ENCODE measurements at places on chromosomes 11 and 22.

DNA sequence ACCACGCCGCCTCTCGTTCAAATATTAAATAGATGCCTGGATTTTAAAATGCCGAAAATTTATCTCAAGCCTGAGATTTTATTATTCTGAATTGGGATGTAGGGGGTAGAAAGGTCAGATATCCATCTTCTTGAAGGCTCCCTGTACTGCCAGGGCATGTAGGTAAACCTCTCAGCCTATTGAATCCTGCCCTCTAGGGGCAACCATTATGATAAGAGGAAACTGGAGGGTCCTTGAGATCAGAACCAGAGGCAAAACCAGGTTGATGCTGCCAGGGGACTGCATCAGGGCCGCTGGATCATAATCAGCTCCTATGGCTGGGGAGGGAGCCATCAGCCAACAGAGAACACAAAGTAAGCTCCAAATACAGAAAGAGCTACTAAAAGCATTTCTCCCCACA, 92.4 kb downstream of the KCNC1 start:
- peak; percentile 51 for DNase-seq

DNA sequence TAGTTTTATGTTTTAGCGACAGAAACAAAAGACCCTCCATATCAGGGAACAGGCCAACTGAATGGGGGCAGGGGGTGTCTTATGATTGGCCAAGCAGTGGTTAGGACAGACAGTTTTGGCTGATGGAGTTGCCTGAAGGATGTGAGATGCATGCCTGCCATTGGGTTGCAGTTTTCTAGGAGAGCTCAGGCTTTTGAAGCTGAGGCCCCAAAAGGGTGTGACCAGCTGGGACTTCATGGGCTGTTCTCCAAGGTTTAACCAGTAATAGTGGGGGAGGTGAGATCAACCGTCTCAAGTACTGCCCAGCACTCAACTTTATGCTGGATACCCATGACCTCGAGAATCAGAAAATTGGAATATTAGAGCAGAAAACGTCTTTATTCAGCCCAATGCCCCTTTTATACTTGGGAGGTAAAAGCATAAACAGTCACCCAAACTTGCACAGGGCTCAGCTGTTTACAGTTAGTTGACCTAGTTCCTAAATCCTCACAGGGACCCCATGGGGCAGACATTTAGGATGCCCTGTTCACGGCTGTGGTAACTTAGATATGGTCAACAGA, 13.5 kb downstream of the DTX4 start:
- no peak for DNase-seq

DNA sequence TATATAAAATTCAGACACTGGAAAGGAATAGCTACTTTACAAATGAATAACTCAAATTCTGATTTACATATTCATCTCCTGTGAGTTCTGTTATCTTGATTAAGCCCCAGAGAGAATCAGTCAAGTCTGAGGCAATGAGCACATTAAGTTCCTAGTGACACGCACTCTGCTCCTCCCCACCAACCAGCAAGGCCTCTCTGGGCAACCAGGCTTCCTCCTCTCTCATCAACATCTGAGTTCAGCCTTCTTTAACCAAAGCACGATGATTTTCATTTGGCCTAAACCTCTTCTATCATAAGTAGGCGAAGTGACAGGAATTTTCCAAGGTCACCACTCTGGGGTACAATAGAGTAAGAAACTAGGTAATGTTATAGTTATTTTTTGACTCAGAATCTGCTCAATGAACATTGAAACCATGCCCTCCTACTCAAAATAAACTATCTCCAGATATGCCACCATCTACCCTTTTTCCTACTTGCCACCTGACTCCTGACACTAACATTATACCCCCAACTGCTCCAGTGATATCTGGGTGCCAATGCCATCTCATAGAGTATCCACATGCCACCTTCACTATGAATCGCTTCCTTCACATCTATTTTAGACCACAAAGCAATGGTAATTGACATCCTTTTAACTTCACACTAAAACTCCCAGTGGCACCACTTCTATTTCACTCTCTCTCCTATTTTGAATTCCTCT, 114.8 kb downstream of the FAM76B start:
- no peak for DNase-seq

DNA sequence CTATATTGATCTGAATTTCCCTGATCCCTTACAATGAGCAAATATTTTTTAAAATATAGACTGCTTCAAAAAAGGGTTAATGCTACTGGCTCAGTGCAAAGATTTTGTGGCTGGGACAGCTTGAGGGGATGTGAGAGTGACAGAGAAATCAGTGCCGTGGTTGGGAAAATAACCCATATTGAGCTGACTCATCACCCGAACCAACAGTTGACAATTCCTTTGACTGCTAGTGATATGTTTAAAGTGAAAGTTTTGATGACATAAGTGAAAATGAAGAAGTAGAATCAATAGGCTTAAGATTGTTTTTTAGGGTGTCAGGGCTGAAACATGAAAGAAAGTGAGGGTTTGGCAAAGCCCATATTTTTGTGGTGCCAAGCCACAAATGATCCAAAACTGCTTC, 257.1 kb upstream of the TENM4 start:
- DNase-seq = no peak

- peak; percentile 95 for DNase-seq
Measured at GRCh38 chr22:27416511-27417420, 384.8 kb downstream of the MN1 start.

GRCh38 chr11:73316422-73316821, 8.3 kb downstream of the ARHGEF17 start:
- no peak for DNase-seq

GRCh38 chr11:14905104-14906033, 13.3 kb upstream of the CYP2R1 start:
- DNase-seq = peak; percentile 86

- DNase-seq = no peak
Measured at GRCh38 chr11:74672332-74672955, 58.8 kb downstream of the CHRDL2 start.
